Stimulated activated CD4-positive, alpha-beta T cell treated with anti-CD3 and anti-CD28 coated beads, TNF-alpha, amount 100 ng/mL, for 48 hours (primary cell): ENCODE measurements at places on chromosomes 7 and 10.

DNA sequence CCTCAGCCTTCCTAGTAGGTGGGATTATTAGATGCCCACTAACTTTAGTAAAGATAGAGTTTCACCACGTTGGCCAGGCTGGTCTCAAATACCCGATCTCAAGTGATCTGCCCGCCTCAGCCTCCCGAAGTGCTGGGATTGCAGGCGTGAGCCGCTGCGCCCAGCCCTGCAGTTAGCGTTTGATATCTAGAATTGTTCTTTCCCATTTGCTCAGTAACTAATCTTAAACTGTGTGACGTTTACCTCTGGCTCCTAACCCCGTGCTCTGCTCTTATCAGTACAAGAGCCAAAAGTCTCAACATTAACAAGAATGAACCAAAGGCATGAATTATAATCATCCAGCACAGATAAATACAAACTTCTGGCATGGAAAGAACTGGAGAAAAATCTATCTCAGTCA is 47.4 kb downstream of the IGF2BP3 start:
- no peak for DNase-seq

DNA sequence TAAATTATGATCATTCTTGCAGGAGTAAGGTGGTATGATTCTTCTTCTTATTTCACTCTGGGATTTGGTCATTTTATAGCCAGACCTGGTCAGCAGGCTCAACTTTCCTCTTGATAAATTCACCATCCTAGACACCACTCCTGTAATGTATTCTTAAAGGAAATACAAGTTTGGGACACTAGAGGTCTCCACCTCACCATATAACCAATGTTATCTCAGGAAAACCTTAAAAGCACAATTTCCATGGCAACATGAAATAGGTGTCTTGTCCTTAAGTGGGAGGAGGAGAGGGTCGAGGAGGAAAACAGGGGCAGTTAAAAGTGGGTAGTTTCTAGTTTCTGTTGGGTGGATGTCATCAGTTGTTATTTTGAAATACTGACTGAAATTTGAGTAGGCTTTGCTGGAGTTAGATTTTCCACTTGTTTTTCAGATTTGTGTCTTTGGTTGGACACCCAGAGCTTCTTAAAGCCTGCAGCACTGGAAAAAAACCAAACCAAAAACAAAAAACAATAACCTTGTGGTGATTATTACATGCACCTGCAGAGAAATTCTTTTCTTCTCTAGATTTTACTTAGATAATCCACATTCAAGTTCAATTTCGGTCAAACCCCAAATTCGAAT is 163.1 kb downstream of the PRKCQ start:
- no peak for DNase-seq

GRCh38 chr7:157097569-157097968 is 41.2 kb upstream of the UBE3C start:
- no peak for DNase-seq

DNA sequence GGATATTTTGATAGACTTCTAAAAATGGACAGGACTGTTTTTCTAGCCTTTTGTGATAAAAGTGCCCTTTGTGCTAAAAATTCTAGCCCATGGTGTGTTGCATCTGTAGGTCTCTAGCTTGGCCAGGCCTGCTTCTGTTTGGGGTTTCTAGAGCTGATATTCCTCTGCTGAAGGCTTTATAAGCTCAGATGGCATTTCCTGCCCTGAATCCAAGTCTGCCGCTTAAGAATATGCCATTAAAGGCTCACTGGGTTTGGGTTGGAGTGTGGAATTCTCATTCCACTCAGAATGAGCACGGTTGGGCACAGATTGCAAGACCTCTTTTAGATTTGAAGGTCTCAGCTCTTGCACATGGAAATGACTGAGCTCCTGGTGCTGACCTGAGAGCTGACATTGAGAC is 49.4 kb upstream of the IGFBP3 start:
- DNase-seq: no peak

DNA sequence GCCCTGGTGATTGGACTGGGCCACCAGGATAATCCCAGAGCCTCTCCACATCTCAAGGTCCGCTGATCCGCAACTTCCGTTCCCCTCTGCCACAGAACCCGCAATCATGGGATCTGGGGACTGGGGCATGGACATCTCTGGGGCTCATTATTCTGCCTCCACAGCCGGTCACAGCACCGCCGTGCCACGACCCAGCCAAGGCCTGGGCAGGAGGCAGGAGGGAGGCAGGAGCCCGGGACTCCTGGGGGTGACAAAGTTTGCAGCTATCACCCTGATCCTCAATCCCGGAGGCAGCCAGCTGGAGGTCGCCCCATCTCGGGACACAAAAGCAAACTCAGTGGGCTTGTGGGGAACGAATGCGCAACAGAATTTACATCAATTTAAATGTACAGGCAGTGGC is 42.9 kb upstream of the TNRC18 start:
- no peak for DNase-seq

- no peak for DNase-seq
Observed at GRCh38 chr10:75065076-75065475, 46.4 kb upstream of the SAMD8 start.

DNA sequence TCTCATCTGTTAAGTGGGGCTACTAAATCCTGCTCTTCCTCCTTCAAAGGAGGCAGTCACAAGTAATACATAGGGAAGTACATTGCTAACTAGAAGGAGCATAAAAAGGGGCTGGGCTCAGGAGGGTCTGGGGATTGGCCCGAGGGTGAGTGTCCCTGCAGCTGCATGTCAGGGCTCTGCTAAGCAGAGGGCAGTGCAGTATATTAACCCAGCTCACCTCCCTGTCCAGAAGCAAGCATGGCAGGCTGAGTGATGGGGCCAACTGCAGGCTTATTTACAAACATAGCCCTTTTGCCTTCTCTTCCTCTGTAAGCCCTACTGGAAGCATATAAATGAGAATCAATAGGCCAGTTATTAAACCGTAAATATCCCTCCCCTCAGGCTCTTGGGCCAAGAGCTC is 143.2 kb upstream of the PCBD1 start:
- DNase-seq: no peak

DNA sequence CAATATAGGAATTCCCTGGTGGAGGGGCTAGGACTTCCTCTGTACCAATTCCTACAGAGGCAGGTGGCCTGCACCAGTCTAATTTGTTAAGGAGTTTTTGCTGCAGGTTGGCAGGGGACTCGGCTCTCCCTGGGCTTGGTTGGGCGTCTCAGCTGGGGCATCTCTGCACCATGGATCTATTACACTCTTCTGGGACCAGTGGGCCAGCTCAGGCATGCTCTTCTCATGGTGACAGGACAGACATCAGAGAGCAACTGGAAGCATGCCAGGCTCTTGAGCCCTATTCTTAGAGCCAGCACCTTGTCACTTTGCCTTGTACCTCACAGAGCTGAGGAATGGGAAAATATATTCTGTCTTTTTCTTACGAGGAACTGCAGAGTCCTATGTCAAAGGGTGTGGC is 74.6 kb downstream of the SH2D4B start:
- no peak for DNase-seq

GRCh38 chr10:16581202-16581601 is 59.5 kb upstream of the C1QL3 start:
- DNase-seq: no peak

- DNase-seq: no peak
Observed at GRCh38 chr10:72846238-72846637, 47.3 kb upstream of the OIT3 start.

- no peak for DNase-seq
Observed at GRCh38 chr10:118204292-118204943, 137.7 kb downstream of the FAM204A start.

GRCh38 chr10:89829887-89830269 is 128.5 kb downstream of the KIF20B start:
- DNase-seq: no peak

DNA sequence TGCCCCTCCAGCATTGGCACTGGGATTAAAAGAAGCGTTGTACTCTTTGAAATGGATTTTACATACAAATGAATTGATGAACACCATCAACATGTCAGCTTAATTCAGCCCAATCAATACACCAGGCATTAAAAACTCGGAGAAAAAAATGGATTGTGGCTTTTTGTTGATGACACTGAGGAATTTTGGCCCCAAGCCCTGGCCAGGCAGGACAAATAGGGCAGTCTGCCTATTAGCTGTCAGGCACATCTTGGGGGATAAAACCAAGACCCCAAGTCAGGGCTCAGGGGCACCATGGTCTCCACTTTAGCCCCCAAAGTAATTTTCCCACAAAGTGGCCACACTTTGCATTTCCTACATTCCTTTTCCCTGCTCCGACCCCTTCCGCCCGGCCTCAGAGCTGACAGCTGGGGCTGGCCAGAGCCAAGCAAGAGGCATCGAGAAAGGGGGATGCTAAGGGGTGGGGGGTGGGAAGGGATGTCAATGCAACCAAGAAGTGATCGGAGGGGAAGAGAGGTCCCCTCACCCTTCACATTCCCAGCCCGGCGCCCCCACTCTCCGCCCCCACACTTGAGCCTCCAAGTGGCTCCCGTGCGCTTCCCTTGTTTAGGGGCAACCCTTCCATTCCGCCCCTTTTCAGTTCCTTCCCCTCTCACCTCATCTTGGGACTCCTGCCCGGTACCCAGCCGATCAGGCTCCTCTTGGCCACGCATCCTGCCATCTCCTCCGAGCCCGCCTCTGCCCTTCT is 711 bp downstream of the HIP1 start:
- no peak for DNase-seq

GRCh38 chr10:75765789-75766096 is 334.3 kb downstream of the LRMDA start:
- no peak for DNase-seq

GRCh38 chr10:7027913-7028808 is 382.7 kb downstream of the SFMBT2 start:
- no peak for DNase-seq

DNA sequence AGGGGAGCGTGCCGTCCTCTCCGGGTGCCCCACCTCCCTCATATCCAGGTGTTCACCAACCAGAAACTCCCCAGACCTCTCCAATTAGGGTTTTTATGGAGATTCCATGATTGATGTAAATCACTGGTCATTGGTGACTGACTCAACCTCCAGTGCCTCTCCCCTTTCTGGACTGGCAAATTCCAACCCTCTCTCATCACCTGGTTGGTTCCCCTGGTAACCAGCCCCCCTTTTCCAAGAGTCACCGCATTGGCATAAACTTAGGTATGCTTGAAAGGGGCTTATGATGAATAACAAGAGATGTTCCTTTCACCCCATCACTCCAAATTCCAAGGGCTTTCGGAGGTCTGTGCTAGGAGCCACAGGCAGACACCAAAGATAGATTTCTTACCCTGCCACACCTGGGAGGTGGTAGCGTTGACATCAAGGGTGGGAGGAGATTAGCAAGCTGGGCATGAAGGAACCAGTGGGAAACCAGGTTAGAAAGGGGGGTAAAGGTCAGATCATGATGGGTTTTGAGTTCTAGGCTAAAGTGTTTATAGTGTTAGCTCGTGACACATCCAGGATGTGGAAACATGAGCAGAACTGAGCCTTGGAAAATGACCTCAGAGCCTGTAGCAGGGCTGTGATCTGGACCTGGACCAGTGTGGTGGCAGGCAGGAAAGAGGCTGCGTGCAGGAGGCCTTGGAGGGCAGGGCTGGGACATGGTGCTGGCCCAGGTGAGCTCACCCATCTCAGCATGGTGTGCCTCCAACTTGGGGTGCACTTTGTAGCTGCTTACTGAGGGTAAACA is 45.1 kb downstream of the CAMK1D start:
- no peak for DNase-seq

- DNase-seq: no peak
Observed at GRCh38 chr7:53095731-53096501, 60.5 kb downstream of the POM121L12 start.

DNA sequence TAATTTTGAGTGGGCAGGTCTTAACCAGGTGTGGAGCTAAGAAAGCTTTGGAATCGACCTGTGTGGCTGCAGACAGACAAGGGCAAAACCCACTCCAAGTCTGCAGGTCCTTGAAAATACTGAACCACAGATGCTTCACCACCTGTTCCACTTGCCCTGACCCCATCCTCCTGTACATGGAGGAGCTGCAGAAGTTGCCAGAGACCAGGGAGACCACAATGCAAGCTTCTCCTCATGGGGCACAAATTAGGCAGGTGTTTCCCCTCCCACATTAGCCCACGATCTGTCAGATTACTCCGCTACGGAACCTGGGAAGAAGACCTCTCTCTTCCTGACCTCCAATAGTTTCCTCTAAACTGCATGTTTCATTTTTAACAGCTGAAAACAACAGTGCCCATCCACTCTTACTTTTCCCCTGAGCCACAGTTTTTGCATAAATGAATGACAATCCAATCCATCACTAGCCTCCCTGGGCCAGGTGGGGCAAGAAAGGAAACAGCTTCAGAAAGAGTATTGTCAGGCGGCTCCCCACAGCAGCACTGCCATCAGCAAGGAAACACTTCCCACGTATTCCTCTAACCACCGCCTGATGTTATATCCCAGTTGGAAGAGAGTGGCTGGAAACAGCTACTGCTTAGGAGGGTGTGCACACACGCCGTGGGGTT is 141.6 kb downstream of the PRKAG2 start:
- no peak for DNase-seq

- DNase-seq: no peak
Observed at GRCh38 chr10:103769176-103769575, 86.2 kb downstream of the SH3PXD2A start.

GRCh38 chr7:44213877-44214388 is 13.2 kb downstream of the YKT6 start:
- no peak for DNase-seq

DNA sequence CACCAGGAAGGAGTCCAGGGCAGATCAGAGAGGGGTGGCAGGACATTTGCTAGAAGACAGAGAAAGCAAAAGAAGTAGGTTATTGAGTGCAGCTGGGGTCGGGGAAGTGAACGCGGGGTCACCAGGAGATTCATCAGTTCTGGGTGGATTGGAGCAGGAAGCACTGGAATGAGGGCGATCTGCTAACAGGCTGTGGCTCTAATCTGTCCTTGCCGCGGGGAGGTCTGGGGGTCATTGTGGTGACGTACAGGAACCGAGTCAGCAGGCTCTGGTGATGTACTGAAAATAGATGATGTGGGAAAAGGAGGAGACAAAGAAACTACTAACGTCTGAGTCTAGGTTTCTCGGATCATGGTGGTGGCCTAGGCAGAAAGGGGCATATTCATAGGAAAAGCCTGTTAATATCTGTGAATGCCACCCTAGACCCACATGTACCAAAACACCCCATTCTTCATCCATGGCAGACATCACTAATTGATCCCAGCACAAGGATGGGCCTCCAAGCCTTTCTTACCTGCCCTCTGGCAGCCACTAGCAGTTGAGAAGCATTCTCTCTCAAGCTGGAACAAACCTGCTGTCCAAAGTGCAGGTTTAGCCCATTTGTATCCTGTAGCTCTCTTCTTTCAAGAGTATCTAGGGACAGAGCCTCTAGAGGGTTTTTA is 134.5 kb downstream of the C10orf105 start:
- no peak for DNase-seq
